ENCODE measurements at places on chromosomes 2 and 18.

- DNase-seq: peak; percentile 78
These were observed 83.6 kb downstream of the TNS1 start for GRCh38 chr2:217919204-217919603.

DNA sequence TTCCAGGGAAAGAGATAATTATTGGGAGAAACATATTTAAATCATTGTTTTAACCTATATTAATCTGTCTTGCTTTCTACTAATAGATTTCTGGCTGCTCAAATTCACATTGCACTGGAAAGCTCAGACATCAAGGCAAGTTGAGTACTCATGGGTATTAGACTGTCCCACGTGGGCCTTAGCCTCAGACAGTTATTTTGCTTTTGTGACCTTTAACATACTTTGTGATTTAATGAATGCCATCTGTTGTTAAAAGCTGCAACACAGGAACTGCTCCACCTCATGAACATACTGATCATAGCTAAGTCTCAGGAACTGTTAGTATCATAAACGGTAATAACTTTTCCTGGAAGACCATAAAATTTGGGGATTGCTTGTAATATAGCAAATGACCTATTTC, 2.7 kb upstream of the LCT start:
- no peak for DNase-seq

DNA sequence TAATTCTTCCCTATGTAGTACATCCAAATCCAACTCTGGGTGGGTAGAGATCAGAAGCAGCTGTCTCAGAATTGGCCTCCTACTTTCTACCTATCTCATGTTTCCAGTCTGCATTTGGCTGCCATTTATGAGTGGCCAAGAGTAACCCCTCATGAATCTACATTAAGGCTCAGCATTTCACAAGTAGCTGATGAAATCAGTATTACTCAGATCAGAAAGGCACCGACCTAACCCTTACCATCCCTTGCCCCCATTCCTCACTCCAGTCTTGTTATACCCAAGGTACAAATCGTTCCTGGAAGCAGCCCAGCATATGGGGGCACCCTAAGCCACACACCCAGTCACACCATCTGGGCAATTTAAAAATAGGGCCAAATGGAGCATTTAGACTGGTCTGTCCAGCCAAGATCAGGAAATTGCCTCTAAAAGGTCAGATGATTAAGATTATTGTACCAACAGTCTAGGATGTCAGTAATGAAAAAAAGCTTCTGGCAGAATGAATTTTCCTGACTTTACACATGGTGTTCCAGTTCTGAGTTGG, 37.1 kb downstream of the CD28 start:
- no peak for DNase-seq

- no peak for DNase-seq
These were observed 7.7 kb upstream of the LYPD1 start for GRCh38 chr2:132677661-132678060.

DNA sequence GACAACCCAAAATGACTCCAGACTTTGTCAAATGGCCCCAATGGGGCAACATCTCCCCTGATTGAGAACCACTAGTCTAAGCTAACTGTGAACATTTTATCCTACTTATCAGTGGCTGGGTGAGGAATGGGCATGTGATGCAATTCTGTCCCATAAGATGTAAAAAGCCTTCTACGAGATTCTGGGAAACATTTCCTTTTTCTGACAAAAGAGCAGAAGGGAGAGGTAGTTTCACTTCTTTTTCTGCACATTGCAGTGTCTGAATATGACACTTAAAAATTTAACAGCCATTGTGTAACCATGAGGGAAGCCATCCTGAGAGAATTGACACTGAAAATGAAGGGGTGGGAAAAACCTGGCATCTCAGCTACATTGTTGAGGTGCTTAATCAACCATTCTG, 17.3 kb upstream of the MARCHF4 start:
- no peak for DNase-seq

DNA sequence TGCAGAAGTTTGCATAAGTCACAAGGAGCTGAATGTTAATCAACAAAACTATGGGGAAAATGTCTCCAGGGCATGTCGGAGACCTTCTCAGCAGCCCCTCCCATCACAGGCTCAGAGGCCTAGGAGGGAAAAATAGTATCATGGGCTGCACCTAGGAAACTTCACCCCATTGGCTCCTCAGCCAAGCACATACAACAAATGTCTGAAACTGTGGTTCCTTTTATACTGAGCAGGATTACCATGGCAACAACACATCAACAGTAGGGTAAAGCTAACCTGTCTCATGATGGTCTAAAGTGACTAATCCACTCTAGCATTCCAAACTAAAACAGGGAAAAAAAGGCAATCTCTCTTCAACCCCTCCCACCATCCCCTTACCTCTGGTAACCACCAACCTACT, 3.2 kb upstream of the NEMP2 start:
- DNase-seq: no peak

DNA sequence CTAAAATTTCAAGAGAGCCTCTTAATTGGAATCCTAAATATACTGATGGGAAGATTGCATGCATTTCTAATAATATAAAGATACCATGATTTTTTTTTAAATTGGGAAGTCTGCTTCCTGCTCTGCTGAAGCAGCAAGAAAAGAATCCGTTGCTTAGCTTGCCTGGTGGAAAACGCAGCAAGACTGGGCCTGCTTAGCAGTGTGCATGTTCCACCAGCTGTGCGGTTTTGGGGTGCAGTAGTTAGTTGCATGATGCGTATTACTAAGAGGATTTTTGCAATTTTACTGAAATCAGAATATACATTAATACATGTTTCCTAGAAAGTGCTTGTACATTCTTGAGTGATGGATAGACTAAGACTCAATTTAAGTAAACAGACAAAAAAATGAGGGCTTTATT, 319.9 kb downstream of the CMPK2 start:
- DNase-seq: no peak

- DNase-seq: no peak
These were observed 4.1 kb upstream of the MGAT5 start for GRCh38 chr2:134249755-134250154.

- DNase-seq: no peak
These were observed 65.7 kb upstream of the FOSL2 start for GRCh38 chr2:28326881-28327505.

DNA sequence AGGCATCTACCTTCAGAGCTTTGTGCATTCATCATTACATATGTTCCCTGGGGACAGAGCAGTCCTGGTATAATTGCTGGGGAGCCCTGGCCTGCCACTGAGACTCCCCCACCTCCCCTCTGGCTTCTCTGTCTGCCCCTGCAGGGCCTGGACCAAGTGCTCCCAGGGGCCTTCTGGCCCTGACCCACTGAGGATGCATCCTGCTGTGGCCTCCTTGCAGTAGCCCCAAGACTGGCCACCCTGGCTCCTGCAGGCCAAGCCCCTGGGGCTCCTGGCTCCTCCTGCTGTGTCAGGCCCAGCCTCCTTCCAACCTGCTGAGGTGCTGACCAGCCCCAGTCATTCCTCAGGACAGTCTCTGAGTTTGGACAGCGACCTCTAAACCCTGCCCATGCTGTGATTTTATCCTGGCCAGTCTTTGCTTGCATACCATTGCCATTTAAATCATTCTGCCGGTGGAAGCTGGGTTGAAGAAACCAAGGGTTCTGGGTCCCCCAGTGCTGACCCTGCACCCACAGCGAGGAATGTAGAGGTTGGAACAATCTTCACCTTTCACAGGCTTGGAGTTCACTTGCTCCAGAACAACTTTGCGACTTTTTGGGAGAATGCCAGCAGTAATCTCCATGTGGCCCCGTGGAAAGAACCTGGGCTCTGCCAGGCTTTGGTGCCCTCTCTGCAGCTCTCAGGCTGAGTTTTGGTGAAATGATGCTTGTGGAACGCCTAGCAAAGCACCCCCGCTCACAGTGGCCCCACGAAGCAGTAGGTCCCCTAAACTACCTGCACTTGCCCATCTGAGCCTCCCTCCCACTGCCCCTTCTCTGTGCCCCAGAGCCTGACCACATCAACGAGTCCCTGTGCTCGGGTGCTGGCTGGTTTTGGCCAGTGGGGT, 167.3 kb upstream of the GLI2 start:
- DNase-seq: no peak

DNA sequence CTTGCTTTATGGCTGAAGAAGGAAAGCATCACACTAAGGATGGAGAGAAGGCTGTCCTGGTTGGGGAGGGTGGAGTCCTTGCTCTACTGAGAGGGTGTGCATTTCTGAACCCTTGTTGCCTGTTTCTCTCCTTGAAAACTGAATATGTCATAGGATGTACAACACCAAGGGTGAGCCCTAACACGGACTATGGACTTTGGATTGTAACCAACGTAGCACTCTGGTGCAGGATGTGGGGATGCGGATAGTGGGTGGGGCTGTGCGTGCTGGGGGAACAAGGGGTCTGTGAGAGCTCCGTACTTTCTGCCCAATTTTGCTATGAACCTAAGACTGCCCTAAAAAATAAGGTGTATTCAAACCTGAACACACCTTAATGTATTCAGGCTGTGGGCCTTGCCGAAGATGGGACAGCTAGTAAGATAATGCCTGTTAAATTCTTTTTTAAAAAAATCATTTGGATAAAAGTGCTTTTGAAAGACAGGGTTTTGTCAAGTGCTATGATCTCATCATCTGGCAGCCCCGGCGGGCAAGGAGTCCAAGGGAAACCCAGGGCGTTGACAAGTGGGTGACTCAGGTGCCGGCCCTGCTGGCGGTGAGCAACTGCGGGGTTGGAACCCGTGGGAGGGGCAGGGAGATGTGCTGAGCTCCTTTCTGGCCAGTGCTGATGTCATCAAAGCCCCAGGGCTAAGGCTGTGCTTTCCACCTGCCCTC, 54.0 kb downstream of the GATA6 start:
- no peak for DNase-seq

GRCh38 chr2:131008967-131009366, 84.3 kb downstream of the FAM168B start:
- no peak for DNase-seq

DNA sequence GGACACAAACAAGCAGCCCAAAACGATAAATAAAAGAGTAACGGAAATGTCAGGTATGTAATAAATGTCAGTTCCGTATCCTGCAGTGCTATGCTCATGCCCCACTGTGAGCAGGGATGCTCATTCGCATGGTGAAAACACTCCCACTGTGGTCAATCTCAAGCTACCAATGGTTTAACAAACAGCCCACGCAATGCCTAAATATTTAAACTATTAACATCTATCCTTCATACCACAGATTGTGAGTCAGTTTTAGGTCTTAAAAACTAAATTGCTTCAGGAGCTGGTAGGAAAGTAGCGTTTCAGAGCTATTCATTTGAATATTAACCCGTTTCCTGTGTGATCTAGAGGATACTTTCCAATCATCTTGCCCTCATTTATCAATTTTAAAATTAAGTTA, 207.4 kb downstream of the TCF4 start:
- no peak for DNase-seq

- DNase-seq: no peak
These were observed 811.3 kb downstream of the CNTNAP5 start for GRCh38 chr2:124836416-124836815.

GRCh38 chr2:29218550-29219125, 103.4 kb downstream of the CLIP4 start:
- no peak for DNase-seq

DNA sequence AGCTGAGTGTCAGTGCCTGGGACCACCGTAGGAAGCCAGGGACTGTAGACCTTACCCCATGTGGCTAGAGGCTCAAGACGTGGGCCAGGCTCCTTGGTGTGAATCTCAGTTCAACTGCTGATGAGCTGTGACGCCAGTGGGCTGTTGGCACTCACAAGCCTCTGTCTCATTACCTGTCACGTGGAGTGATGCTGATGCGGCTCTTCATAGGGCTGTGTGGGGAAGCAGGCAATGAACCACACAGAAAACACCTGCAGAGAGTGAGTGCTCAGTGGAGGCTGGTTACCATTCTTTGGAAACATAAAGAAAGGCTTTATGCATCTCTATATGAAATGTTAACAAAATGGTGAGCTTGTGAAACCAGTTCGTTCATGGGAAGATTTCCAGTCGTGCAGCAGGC, 36.1 kb downstream of the CREG2 start:
- DNase-seq: no peak

DNA sequence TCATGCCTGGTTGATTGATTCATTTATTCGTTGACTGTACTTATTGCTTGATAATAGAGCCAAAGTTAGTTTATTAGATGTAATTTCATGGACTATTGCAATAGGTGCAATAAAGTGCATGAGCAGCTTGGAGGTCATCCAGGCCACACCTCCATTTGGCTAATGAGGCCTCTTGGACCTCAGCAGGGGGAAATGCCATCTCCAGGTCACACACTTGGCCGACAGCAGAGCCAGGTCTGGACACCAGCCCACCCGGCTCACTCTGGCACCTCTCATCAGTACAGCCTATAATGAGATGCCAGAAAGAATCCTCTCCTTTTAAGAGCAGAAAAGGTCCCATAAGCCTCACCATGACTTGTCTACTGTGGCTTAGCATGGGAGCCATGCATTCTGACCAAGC, 71.2 kb upstream of the AFF3 start:
- DNase-seq: no peak

- DNase-seq: no peak
These were observed 49.2 kb downstream of the CLASP1 start for GRCh38 chr2:121599963-121600651.

GRCh38 chr18:31206071-31206470, 43.4 kb upstream of the DSC1 start:
- no peak for DNase-seq

DNA sequence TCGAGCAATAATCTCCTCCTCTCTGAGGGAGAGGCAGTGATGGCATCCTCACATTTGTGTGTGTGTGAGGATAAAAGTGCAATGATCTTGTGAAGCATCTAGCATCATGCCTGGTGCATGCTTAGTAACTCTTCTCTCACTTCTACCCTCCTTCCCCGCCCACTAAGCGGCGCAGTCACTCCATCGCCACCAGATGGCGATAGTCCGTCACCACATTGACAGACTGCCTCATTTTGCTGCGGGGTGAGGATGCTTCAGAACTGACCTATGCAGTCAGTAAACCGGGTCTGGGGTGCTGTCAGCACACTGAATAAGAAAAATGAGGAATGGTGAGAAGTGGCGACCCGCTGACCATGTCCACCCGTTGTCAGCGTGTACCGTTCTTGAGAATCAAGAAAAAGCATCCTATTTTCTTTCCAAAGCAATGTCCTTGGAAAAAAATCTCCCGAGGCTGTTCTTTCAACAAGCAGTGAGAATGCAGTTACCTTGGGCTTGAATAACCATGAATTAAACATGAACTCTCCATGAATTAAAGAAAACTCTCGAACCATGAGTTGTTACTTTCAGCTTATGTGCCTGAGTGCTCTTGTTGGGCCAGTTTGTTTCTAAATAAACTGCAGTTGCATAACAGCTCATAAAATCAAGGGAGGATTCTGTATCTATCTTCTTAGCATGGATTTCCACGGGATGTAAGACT, 37.3 kb upstream of the TMEM177 start:
- peak; percentile 24 for DNase-seq
